SIG-M5 (cell line): ENCODE measurements at places on chromosomes 12 and 14.
A peak's percentile ranks its signal among the peaks of the same experiment; 100 is the strongest.

- DNase-seq, result peak; percentile 96
Observed at GRCh38 chr12:14614704-14615121, 47.0 kb upstream of the PLBD1 start.

- no peak for DNase-seq
Observed at GRCh38 chr12:104513681-104514080, 56.9 kb downstream of the CHST11 start.

DNA sequence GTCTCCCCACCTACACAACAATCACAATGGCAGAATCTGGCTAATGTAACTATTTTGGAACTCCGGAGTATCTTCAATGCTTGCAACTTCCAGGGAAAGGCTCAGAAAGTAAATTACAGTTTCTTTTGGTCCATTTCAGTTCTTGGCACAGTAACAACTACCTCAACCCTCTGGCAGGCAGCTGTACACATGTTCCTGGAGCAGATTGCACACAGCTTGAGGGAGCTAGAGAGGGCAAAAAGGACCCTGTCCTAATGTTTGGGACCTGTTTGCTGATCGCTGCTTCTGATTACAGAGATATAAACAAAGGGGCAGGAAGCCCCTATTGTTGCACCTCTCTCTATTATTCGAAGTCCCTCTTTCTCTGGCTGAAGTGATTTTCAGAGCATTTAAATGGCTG lies 35.2 kb upstream of the SLC38A1 start:
- DNase-seq, result no peak

GRCh38 chr12:53624956-53625355 lies 1.2 kb downstream of the ATF7 start:
- no peak for DNase-seq

DNA sequence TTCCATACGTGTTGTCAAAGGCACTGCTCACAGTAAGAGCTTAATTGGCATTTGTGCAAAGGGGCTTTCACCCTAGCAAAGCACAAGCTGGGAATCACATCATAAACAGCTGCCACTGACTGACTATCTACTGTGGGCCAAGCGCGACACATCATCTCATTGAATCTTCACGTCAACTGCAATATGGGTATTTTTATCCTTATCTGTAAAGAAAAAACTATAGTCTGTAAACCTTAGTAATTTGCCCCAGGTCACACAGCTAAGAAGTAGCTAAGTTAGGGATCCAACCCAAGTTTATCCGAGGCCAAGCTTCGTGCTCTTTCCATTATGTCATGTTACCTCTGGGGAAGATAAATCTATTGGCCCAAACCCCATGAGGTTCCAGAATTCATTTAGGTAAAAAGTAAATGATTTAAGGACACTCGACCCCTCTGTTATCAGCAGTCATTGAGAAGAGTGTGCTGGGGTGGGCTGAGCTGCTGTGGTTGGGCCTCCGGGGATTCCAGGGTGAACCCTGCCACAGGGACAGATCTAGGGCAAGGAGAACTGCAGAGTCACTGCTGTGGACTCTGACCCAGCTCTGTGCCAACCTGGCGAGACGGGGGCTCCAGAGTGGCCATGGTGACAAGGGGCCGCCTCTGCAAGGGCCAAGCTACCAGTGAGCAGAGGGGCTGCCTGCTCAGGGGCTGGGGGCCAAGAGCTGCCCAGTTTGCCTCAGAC lies 27.6 kb downstream of the NCKAP5L start:
- no peak for DNase-seq

DNA sequence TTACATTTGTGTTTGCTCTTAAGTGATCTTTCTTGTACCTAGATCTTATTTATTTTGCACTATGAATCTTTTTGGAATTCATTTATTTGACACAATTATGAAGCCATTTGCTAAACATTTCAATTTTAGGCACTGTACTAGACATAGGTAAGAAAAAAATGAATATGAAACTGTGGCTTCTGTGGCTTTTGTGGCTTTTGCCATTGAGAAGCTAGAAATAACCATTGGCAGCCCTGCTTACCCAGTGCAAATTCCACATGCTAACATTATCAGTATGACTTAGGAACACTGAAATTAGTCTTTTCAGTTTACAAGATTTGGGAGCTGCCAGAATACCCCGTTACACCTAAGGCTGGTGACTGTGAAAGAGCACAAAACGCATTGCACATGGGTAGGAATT lies 60.1 kb downstream of the FSCB start:
- DNase-seq, result no peak

DNA sequence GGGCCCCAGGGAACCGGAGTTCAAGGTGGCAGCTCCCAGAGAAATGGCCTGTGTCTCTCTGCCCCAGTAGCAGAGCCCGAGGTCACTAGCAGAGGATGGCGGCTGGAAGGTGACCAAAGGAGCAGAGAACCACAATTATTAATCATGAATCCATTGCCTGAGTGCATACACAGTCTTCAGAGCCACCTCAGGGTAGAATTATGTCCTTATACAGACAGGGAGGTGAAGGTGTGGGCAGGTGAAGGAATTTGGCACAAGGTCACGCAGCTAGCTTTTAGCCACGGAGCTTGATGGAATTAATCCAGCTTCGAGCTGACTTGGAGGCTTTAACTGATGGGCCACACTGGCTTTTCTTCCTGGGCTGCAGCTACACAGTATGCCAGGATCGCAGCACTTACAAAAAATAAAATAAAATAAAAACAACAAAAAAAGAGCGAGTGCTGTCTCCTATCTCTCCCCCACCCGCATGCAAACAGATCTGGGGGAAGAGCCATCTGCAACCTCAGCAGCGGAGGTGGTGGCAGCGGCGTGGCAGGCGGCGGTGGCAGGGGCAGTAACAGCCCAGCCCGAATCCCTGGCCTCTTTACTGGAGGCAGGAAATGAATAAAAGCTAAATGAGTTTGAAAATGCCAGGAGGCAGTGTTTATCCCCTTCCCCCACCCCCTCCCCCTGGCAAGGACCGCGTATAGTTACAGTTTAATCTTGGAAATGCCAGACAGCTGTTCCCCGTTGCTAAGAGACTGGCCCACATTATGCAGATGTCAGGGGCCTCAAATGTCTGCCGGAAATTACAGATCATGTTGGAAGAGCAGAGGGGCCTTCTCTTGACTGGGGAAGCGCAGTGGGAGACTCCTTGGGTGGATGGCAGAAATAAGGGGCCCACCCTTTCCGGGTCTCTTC lies 93.5 kb downstream of the LRRC74A start:
- no peak for DNase-seq

GRCh38 chr14:90508536-90509254 lies 111.9 kb downstream of the CALM1 start:
- no peak for DNase-seq

DNA sequence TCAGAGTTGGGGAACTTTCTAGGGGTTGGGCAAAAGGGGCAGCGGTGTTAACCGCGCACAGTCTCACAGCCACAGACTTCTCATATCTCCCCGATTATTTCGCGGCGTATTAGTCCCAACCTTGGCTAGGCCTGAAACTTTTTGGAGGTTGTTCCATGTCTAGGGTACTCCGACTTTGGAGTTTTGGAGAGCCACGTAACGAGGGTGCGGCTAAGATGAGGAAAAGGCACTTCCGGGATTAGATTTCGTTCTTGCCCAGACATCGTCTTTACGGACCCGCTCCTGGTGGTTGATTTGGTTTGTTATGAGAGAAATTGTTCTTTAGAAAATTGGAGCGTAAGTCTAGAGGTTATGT lies 513 bp downstream of the CCNK start:
- DNase-seq, result no peak

DNA sequence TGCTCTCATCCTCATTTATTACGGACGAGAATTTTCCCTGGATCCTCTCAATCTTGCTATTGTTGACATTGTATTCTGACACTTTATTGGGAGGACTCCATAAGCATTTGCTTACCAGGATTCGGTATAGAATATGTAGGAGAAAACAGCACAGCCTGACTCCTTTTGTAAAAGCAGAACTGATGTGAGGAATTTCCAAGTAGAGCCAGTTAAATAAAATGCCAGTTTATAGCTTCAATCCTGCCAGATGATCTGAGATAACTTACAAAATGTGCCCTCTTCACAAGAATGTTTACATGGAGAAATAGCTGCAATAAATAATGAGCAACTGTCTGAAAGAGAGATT lies 332.9 kb upstream of the PRICKLE1 start:
- DNase-seq, result no peak

- DNase-seq, result no peak
Observed at GRCh38 chr14:95458906-95459305, 57.5 kb downstream of the SYNE3 start.

- no peak for DNase-seq
Observed at GRCh38 chr14:34906287-34906686, 31.1 kb upstream of the BAZ1A start.

- DNase-seq, result no peak
Observed at GRCh38 chr12:69405566-69405865, 46.0 kb downstream of the YEATS4 start.
